Kidney (tissue), 22 donors: ENCODE measurements at places on chromosomes 11 and 22.

GRCh38 chr11:20840341-20840740 lies 171.0 kb downstream of the NELL1 start:
- no peak for DNase-seq

DNA sequence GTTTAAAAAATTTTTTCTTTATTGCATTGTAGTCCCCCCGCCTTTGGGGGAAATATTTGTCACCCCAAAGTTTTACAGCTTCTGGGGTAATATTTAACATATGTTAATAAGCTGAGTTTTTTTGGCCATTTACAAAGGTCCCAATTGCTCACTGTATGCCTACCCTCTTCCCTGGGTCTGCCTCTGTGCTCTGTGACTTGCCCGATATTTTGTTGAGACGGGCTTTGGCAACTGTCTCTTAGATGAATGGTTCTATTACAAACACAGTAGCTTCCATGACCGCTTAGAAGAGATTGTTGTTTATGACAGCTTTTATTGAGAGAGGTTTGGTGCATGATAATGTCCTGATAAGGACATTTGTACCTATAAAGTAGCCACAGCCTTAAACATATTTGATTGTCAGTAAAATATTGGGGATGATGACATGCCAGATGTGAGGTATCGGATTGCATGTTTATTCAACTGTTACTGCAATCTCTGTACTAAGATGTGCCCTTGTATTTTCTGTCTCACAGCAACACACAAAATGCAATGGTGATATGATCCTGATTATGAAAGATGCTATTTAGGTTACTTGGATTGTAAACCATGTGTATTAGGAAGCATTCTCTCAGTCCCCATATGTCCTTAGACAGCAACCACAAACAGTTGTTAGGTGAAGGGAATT lies 103.1 kb downstream of the TEAD1 start:
- no peak for DNase-seq

- DNase-seq: no peak
Observed at GRCh38 chr11:824942-825341, 2.8 kb upstream of the CRACR2B start.

DNA sequence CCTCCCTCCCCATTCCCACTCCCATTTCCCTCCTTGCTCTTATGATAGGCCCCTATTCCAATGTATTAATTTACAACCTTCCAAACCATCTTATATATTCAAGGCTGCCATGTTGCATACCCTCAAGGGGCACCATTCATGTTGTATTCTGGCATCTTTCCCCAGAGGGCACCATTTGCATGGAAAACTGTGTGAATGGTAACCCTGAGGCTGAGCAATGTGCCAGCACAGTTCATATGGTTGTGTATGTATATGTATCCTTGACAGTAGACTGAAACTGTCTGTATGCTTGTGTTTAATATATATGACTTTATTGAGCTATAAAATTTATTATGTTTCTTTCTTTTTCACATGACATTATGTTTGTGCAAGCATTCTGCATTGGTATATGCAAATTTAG lies 7.3 kb downstream of the RASSF10 start:
- no peak for DNase-seq

DNA sequence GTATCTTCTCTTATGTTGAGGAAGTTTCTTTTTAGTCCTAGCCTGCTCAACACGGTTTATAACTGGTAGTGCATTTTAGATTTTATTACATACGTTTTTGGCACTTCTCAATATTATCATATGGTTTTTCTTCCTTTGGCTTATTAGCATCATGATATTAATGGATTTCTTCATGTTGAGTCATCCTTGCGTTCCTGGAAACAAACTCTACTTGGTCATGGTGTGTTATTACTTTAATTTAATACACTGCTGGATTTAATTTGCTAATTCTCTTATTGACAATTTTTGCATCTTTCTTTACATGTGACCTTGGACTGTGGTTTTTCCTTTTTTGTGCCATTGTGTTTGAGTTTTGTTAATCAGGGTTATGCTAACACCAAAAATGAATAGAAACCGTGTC lies 20.5 kb downstream of the IGF2 start:
- no peak for DNase-seq

- peak; percentile 39 for DNase-seq
Observed at GRCh38 chr11:113885897-113886296, 10.5 kb upstream of the USP28 start.

DNA sequence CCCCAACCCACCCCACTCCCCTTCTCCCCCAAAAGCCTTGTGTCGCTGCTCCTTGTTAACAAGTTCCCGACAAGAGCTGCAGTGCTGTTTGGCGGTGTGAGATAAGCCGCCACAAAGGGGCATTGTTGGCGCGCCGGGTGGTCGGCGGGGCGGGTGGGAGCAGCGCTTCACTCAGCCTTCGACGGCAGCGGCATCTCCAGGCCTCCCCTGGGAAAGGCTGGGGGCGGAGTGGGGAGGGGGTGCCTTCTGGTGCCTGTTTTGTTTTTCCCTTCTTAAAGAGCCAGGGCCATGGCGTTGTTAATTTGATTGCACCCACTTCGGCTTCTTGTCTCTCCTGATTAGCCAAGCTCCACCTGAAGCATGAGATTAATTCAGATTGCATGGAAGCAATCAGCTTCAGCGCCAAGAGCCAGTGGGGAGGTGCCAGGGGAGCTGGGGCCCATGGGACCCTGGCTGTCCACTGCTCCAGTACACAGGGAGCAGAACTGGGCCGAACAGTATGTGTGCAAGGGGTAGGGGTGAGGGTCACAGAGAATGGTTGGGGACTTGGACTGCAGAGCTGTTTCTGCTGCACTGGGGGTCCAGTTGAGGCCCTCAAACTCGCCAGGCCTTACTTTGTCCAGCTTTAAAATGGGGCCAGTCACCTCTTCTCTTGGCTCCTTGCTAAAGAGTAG lies 165.1 kb downstream of the CEP164 start:
- peak; percentile 73 for DNase-seq

DNA sequence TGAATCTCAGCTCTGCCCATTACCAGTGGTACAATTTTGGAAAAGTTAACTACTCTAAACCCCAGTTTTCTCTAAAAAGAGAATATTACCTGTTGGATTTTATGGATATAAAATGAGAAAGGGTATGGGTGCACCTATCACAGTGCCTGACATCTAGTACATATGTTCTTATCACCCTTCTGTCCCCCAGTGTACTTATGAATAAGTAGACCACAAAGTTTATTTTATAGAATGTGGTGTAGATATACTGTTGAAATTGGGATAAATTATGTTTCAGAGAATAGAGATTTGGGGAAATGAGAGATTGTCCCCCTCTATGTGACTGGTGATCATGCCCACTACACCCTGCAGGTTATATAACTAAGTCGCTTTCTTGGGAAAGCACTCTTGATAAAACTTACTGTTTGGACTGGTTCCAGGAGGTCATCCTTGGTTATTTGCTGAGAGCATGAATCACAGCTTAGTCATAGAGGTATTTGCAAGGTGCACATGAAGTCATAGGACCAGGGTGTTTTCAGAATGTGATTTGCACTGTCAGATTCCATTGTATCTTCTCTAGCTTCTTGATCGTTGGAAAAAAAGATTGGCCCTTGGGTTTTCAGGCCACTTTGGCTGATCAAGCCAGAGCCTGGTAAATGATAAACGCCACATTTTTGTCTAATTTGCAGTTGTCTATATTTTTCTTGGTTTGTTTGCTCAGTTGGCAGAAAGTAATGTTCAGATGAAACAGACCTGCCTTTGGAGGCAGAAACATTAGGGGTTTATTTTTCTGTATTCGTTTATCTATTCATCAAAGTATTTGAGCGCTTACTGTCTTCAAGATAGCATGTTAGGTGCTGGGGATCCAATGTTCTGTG lies 21.3 kb downstream of the STX3 start:
- no peak for DNase-seq

DNA sequence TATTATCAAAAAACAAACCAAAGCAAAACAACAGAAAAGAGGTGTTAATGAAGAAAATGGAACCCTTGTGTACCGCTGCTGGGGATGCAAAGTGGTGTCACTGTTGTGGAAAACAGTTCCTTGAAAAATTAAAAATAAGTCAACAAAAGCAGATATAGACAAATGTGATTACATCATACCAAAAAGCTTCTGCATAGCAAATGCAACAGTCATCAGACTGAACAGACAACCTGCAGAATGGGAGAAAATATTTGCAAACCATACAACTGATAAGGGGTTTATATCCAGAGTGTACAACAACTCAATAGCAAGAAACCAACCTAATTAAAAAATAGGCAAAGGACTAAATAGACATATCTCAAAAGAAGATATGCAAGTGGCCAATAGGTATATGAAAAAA lies 22.9 kb upstream of the CARS1 start:
- no peak for DNase-seq

DNA sequence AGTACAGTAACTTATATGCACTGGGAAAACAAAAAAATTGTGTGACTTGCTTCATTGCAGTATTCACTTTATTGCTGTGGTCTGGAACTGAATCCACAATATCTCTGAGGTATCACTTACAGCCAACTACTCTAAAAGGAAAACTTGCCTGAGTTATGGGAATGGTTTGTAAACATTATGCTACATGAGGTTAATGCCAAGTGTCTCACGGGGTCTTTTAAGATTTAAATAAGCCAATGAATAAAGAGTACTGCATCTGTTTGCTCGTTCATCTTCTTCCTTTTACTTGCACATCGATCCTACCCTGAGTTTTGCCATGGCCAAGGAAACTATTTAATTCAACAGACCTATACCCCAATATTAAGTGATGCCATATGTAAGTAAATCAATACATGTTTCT lies 72.0 kb upstream of the API5 start:
- DNase-seq: no peak

DNA sequence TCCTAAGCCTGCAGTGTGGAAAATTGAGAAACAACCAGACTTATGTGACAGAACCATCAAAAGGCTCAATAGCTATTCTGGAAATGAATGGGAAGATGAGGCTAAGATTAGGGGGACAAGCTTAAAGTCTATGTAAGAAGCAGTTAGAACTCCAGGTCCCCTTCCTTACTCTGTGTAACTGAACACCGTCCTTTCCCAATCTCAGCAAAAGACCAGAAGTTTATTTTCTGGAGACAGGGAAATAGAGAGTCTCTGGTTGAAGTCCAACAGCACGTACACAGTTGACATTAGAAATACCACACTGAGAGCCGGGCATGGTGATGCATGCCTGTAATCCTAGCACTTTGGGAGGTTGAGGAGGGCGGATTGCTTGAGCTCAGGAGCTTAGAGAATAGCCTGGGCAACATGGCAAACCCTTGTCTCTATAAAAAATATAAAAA lies 93.9 kb downstream of the CD44 start:
- no peak for DNase-seq

- no peak for DNase-seq
Observed at GRCh38 chr11:33452836-33453624, 195.8 kb downstream of the HIPK3 start.

GRCh38 chr11:68500206-68500605 lies 39.7 kb downstream of the PPP6R3 start:
- no peak for DNase-seq

DNA sequence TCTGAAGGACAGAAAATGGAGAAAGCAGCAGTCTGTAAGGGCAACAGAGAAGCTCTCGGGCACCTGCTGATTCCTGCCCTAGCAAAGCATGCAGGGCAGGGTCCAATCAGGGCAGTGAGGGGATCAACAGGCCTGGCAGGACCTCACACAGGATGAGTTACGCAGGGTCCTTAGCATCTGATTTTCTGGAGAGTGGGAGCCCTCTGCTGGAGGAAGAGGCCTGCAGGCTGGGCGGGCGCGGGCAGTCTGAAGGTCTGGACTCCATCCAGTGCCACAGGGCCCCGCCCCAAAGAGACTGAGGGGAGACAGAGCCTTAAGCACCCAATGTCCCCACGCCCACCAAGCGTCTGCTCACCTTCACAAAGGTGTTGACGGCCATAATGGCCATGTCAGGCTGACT lies 28.9 kb downstream of the AP1B1 start:
- DNase-seq: peak; percentile 62

- DNase-seq: no peak
Observed at GRCh38 chr11:118699506-118700220, 20.2 kb upstream of the TREH start.

DNA sequence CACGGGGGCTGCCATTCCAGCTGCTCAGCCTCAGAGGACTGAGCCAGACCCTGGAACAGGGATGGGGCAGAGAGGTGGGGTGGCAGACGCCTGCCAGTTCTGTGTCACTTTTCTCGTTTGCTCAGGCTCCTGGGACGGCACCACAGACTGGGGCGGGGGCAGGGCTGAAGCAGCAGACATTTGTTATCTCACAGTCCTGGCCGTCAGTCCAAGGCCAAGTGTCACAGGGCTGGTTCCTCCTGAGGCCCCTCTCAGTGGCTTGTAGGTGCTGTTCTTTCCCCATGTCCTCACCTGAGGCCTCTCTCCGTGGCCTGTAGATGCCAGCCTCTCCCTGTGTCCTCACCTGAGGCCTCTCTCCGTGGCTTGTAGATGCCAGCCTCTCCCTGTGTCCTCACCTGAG lies 24.7 kb downstream of the TPCN2 start:
- DNase-seq: no peak

DNA sequence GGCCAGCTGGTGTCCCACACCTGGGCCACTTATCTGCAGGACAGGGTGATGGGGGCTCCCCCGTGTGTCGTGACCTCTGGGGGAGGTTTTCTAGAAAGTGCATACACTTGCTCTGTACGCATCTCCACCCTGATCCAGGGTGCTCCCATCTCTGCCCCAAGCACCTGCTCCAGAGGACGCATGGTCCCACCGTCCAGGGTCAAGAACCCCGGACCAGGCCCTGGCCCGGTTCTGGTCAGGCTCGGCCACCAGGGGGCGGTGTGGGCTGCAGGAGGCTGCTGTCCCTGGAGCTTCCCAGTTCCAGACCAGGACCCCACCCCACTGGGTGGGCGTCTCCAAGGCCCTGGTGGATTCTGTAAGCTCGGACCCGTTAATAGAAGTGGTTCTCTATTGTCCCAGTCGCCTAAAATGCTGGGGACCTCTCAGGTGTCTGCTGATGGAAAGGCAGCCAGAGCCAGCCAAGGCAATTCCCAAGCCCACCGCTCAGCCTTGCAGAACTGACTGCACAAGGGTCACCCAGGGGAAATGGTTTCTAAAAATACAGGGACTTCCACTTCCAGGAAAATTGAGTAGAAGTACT lies 34.7 kb upstream of the SEPTIN5 start:
- DNase-seq: peak; percentile 78

DNA sequence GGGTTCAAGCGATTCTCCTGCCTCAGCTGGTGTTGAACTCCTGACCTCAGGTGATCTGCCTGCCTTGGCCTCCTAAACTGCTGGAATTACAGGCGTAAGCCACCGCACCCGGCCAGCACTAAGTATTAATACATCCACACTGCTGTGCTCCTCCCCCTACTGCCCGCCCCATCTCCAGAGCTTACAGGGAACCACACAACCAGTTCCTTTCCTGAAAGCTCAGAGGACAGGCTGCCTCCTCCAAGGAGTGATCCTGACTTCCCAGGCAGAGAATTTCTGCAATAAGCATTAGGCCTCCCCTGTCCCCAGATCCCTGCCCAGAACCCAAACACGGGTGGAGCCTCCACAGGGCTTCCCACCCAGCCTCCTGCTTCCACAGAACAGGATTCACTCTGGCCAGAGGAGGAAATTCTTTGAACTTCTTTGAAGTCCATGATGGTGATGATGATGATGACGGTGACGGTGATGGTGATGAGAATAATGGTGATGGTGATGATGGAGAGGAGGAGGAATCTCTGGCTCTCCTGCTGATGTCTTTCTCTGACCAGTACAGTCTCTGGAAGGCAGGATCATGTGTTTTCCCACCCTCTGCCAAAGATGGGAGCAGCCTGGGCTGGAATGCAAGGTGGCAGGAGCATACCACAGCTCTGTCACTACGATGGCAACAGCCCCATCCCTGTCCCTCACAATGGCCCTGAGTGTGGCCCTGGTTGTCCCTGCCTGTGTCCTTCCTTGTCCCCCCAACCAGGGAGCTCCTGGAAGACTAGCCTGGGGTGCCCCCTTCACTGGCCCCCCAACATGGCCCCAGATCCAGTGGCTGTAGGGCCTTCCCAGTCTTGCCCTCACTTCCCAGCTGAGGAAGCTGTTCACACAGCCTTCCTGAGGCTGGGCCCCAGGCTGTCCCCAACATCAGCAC lies 33.5 kb upstream of the CSNK1E start:
- DNase-seq: peak; percentile 48
